ENCODE measurements at places on chromosomes 5 and 9.

DNA sequence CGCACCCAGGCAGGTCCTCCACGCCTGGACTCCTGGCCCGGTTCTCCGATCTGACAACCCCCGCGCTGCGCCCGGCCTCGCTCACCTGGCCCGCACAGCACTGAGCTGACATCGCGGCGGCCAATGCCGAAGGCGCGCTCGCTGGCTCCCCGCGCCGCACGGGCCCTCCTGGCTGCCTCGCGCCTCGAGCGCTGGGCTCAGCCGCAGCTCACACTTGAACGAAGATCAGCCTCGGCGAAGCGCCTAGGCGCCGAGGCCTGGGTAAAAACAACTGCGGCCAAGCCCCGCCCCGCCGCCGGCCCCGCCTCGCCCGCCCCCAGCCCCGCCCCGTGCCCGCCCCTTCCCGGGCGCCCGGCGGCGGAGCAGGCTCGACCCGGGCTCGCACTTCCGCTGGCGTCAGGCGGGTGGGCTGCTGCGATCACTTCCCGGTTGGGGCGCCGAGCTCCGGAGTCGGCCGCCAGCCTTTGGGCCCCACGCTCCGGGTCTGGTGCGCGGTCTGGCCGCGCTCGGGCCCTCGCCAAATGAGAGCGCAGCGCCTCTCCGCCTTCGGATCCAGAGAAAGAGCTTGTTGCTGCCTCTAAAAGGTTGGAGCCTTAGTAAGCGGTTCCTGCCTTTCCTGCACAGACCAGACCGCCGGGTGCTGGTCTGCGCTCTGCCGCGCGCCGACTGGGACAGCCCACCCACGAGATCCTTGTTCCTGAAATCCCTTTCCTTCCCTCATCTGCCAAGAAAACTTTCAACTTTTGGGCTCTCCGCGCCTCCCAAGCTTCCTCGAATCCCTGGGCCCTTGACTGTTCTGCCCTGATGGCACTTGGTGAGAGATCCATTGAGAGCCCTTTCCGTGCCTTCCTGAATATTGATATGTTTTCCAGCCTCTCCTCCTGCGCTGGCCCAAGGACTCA lies at the start of gene SERINC5:
Gene SERINC5 (minus strand): TSS at position 238 of the 902 bp plus-strand sequence. CDS start 126 bp downstream, at position 112.
- peak within 1 kb of the TSS; percentile 95 for H3K27ac ChIP-seq
- peaks cover 43% of the 10 kb centered on the region for H3K36me3 ChIP-seq
- peak within 1 kb of the TSS; percentile 92 for H3K4me3 ChIP-seq
- DNase-seq = peak; percentile 88

GRCh38 chr5:1014781-1015221 lies 6.2 kb downstream of the NKD2 start:
- H3K27me3 ChIP-seq = peaks cover 7% of the 10 kb centered on the region
- DNase-seq = no peak
- H3K27ac ChIP-seq = no peak overlapping the region
- H3K4me1 ChIP-seq = peaks cover 9% of the 10 kb centered on the region
- H3K36me3 ChIP-seq = no peaks in the 10 kb centered on the region
- no peak overlapping the region for H3K4me3 ChIP-seq

DNA sequence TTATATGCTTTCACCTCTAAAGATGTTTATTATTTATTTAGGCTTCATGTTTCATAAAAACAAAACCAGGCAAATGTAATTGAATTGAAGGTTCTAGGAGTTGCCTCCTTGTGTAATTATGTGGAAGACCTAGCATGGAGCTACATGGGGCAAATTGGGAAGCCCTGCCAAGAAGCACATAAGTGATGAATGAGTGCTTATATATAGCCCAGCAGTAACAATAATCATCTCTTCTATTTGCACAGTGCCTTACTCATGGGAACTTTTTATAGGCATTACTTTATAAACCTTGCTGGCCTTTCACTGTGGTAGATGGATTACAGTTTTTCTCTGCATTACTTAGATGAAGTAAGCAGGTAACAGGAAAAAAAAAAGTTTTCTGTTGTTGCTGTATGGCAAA lies 40.0 kb upstream of the GRAMD2B start:
- no peaks in the 10 kb centered on the region for H3K36me3 ChIP-seq
- H3K4me3 ChIP-seq = no peak overlapping the region
- no peak overlapping the region for H3K27ac ChIP-seq
- DNase-seq = no peak
- no peaks in the 10 kb centered on the region for H3K27me3 ChIP-seq

DNA sequence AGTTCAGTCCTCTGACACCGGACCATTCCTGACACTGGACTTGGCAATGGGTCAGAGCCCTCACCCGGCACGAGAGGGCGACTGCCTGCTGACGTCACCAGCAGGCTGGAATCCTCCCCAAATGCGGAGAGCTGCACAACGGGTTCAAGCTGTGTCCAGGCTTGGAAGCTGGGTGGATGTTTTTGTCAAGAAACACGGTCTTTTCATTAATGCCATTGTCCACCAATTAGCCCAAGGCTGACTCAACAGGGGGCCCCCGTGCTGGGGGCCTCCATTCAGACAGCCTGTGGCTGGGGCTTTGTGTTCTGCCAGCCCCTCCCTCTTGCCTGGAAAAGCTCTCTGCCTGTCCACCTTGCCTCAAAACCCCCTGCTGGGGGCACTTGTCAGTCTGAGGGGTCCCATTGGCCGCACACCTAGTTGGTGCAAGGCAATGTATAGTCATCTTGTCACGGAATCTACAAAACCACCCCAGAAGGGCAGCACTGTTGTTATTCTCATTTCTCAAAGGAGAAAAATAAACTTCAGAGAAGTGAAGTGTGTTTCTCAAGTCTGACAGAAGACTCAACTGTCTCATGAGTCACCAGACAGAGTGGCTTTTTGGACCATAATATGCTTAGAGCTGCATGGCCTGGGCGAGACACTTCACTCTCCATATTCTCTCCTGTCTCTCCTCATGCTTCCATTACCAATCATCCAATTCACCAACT lies 24.6 kb downstream of the NDUFA8 start:
- DNase-seq = no peak
- no peaks in the 10 kb centered on the region for H3K4me1 ChIP-seq
- H3K27me3 ChIP-seq = peaks cover 3% of the 10 kb centered on the region
- H3K36me3 ChIP-seq = no peaks in the 10 kb centered on the region
- H3K27ac ChIP-seq = no peak overlapping the region

Measured in activated CD8-positive, alpha-beta T cell treated with anti-CD3 and anti-CD28 coated beads, Interleukin-2, amount 10 ng/mL, durations not matched to agents 7 days and 5 days (primary cell).